ENCODE measurements at places on chromosomes 5 and 9.

DNA sequence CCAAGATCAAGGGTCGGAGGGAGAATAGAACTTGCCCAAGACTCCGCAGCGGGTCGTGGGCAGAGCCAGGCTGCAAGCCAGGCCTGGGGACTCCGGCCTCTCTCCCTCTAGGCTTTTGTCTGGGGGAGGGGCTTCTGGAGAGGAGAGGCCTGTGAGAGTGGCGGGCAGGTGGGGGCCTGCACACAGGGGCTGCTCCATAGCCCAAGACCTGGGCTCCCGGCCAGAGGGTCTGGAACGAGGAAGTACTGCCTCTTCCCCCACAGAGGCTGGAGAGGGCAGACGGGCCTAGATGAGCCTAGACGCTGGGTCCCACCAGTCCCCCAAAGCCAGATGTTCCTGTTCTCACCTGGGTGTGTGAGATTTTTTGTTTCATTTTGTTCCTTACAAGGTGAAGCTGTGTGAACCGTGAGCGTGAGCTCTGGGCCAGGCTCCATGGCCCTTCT lies 5.2 kb upstream of the ST6GALNAC6 start:
- peak; percentile 84 for DNase-seq

DNA sequence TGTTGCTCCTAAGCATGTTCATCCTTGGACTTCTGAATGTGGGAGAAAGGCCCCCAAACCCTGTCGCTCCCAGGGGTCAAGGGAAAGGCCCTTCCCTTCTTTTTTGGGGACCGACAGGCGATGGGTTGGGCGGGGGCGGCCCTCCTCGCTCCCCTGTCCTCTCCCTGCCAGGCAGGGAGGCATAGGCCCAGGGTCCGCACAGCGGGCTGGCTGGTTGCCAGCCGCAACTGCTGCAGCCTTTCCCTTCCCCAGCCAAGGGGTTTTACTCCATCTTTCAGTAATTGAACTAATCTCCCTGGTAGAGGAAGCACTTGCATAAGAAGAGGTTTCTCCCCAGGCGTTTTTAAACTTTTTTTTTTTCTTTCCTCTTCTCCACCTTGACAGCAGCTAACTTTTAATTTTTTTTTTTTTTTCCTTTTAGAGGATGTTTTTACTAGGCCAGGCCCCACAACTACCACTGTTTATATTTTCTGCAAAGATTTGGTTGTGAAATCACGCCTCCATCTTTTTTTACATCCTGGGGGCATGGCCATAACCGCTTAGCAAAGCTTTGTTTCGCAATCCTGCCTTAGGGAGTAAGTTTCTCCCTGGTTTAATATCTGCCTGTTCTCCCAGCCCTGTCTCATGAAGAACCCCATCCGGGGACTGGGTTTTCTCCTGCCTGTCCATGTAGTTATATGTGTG lies 216.9 kb upstream of the ZNF608 start:
- peak; percentile 32 for DNase-seq

DNA sequence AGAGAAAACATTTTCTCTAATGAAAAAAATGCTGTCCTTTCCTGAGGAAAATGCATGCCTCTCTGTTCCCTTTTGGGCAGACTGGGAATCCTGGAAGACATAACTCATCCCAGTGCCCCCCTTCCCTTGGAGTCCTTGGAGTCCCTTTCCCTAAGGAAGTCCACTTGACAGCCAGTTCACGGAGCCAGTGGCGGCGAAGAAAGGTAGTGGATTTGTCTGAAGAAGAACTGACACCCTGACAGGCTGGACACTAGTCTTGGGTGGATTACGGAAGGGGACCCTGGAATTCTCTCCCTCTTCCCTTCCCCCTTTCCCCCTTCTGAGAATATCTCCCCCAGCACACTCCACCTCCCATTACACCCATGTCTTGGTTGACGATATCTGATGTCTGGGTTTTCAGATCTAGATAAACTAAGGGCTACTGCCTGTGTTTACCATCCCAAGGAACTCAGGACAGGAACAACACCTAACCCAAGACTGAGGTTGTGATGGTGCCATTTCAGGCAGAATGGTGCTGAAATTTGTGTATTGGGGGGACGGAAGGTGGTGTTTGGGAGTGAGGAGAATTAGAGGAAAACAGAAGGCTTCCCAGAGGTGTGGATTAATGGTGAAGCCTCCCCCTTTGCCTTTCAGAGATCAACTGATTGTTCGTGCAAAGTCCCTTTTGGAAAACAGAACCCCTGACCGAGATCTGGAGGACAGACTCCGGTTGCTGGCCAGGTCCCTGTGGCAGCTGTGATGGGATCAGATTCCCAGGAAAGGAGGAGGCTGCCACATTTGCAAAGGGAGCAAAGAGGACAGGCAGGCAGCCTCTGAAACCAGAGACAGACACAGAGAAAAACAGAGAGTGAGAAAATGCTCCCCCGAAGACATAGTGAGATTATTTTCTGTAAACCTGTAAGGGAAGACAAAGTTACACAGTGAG lies 704 bp downstream of the SPARC start:
- no peak for DNase-seq

- DNase-seq, result no peak
Measured at GRCh38 chr5:162886717-162887116, 550.7 kb upstream of the CCNG1 start.

DNA sequence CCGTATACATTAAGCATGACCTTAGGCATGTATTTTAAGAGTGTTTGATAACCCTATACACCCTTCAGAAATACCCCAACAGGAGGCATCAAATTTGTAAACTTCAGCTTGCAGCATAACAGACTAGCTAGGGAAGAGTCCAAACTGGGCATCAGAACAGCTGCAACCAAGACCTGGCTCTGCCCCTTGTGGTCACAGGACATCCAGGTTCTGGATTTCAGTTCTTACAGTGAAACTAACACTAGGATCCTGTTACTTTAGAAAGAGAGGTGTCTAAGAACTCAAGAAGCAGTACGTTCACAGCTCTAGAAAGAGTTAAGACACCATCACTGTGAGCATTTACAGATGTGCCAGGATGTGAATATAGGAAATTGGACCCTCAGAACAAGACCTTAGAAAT lies 229.8 kb downstream of the BNC2 start:
- DNase-seq, result no peak

DNA sequence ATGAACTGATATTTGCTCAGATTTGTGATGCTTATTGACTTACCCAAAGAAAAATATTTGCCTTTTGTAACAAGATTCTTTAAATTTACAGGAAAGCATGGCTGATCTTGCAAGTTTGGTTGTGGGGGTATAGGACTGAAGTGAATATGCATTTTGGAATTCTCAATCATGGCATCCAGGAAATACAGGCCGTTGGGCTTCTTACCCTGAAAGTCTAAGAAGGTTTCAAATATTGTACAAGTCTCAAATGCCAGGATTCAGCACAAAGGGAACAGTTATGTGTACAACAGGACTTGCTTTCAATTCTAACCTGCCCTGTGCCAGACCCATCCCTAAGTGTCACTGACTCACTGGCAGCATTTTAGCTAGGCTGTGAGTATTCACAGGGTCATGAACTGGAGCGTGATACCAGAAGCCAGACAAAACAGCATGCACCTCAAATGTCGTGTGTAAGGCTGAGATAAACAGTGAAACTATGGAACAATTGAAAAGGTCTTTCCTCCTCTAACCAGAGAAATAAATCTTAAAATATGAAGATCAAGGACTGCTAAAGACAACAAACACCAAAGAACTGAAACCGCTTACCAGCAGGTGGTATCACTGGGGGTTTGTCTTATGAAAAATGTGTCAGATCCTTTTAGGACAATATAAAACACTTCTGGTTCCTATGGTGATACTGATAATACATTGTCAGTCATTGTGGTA lies 168.6 kb upstream of the RGMB start:
- no peak for DNase-seq

DNA sequence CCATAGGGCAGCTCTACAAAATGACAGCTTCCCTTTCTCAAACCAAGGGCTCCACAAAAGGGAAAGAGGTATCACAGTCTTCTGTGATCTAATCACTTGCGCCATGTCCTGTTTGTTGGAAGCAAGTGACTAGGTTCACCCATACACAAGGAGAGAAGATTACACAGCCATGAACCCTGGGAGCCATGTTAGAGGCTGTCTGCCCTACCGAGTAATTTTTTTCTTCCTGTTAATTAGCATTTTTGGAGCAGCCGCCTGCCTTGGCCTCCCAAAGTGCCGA lies 33.2 kb upstream of the GOLPH3 start:
- DNase-seq, result no peak

DNA sequence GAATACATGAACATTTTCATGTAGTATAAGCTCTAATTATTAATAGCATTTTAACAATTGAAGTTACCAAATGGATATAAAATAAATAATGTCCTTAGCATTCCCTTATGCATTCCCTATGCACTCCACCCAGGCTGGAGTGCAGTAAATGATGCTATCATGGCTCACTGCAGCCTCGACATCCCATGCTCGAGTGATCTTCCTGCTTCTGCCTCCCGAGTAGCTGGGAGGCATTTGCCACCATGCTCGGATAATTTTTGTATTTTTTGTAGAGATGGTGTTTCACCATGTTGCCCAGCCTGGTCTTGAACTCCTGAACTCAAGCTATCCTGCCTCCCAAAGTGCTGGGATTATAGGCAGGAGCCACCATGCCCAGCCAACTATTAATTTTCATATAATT lies 184.0 kb downstream of the PBX3 start:
- no peak for DNase-seq

GRCh38 chr5:157290981-157291711 lies 25.2 kb downstream of the CYFIP2 start:
- no peak for DNase-seq

- DNase-seq, result no peak
Measured at GRCh38 chr5:57683036-57683630, 200.5 kb upstream of the ACTBL2 start.

- no peak for DNase-seq
Measured at GRCh38 chr5:167820101-167820990, 471.1 kb upstream of the WWC1 start.

DNA sequence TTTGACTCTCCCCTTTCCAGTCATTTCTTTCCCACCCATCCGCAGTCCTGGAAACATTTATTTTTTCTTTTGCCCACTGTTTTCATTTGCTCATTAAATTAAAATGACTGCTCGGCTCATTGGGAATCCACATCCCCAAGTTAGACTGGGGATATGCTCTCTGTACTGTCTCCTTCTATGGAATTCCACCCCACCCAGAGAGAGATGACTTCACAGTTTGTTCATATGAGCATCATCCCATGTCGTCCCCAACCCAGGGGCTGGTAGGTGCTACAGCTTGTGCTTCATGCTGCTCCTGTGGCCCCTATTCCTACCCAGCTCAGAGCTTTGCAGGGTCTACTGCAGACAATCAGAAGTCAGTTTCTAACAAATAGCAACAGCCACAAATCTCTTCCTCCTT lies 16.5 kb upstream of the RARS1 start:
- no peak for DNase-seq

- DNase-seq, result no peak
Measured at GRCh38 chr9:6805532-6805931, 47.8 kb downstream of the KDM4C start.

GRCh38 chr9:129803676-129804060 lies 684 bp downstream of the TOR1B start:
- no peak for DNase-seq

GRCh38 chr5:98314292-98314691 lies 459.2 kb upstream of the RGMB start:
- DNase-seq, result no peak

GRCh38 chr5:112142769-112143270 lies 276.3 kb downstream of the EPB41L4A start:
- DNase-seq, result no peak

DNA sequence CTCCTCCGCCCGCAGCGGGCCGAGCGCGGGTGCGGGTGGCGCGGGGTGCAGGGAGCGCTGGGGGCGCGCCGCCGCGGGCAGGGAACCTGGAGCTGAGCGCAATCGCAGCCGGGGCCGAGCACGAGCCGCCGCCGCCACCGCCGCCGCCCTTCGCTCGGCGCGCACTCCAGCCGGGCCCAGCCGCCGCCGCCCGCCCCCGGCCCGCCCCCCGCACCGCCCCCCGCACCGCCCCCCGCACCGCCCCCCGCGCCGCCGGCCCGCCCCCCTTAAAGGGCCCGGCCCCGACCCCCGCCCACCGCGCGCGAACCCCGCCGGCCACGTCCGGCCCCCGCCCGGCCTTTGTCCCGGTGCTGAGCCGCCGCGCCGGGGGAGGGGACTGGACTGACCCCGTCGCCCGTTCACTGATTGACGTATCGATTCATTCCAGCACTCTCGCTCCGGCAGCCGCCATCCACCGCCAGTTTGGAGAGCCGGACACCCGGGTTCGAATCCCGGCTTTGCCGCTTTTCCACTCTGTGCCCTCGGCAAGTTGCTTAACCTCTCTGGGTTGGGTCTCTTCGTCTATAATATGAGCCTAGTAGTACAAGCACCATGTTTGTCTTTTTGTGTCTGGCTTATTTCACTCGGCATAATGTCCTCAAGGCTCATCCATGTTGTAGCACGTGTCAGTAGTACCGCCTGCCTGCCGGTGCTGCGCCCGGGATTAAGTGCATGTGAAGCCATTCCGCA lies at the start of gene SH3PXD2B:
SH3PXD2B (minus strand) TSS at position 168 of the 729 bp plus-strand sequence. CDS start 173 bp downstream, outside the sequence.
- DNase-seq, result peak; percentile 71

- DNase-seq, result no peak
Measured at GRCh38 chr5:7329141-7329540, 66.8 kb upstream of the ADCY2 start.

- DNase-seq, result no peak
Measured at GRCh38 chr9:134288746-134289145, 37.5 kb upstream of the RXRA start.

DNA sequence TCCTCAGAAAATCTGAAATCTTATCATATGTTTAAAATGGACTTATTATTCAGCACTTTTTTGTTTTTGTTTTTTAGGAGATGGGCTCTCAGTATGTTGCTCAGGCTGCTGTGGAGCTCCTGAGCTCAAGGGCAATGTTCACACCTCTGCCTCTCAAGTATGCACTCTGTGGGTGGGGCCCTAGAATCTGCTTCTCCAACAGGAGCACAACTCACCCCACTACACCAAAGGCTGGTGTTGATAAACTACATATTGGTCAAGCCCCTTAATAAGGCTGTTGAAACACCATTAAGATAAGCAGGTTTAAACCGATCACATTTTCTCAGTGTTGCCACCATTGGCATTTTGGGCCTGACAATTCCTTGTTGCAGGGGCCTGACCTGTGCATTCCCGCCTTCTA lies 131.6 kb downstream of the FANCC start:
- no peak for DNase-seq

DNA sequence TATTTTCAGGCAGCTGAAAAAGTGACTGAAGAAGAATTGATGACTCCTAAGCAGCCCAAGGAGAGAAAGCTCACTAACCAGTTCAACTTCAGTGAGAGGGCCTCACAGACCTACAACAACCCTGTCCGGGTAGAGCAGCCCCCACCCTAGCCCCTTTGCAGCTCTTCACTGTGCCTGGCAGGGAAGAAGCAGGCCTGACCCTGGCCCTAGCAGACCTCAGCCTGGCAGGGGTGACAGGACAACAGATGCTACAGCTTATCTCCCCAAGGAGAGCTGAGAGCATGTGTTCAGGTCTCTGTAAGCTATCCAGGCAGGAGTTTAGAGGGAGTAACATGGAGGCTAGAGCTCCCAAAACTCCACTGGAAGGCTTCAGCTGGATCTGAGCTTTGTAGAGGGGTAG lies 31.8 kb downstream of the DNAI1 start:
- DNase-seq, result no peak

GRCh38 chr9:111715471-111715870 lies 54.1 kb downstream of the GNG10 start:
- no peak for DNase-seq

GRCh38 chr5:103718108-103718507 lies 155.5 kb upstream of the NUDT12 start:
- DNase-seq, result no peak

GRCh38 chr9:73553295-73553694 lies 401.6 kb downstream of the ANXA1 start:
- no peak for DNase-seq
